ENCODE measurements at places on chromosomes 12 and 14. TPM values are rescaled to one million over a fixed set of nuclear protein-coding genes. Genes with fewer than 3 reads are reported as not detected.

DNA sequence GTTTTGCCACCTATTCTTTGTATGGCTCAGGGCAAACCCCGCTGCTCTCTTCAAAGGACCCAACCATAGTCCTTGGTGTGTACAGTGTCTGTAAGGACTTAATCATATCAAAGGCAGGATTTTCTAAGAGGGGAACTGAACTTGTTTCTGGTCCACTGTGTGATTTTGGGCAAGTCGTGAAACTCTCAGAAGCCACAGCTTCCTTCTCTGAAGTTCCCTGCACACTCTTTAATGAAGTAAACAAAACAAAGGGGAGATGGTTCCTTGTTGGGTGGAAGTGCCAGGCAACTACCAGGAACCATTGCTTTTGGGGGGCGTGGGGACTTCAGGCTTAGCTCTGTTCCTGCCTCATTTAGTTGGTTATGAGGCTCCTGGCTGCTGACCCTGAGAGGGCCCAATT lies 152.4 kb downstream of the VRK1 start:
- no peak for DNase-seq

The TESPA1 gene
- total RNA-seq, result 39.9 TPM

DNA sequence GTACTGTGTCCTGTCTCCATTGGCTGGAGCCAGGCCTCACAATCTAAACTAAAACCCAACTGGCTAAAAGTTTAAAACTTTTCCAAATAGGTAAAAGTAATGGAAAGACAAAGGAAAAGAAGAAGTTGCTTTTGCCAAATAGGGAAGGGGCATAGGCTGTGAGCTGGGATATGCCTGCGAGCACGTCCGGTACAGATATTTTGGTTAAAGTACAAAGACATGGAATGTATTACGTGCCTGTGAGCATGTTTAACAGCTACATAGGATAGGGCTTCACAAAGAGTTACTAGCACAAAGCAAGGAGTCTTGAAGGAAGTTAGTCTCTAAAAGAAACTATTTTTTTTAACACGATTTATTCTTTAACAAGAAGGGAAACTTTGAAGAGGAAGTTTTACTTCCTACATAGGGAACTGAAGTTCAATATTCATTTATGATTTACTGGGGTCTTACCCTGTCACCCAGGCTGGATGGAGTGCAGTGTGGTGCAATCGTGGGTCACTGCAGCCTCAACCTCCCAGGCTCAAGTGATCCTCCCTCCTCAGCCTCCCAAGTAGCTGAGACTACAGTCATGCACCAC lies 41.9 kb upstream of the INF2 start:
- DNase-seq, result no peak

- no peak for DNase-seq
These were observed 1127.0 kb downstream of the BCL11B start for GRCh38 chr14:98144964-98145363.

GRCh38 chr12:7374423-7375144 lies 69.4 kb downstream of the CD163L1 start:
- DNase-seq, result peak; percentile 9

The SLC4A8 gene
- total RNA-seq, result 13.6 TPM

DNA sequence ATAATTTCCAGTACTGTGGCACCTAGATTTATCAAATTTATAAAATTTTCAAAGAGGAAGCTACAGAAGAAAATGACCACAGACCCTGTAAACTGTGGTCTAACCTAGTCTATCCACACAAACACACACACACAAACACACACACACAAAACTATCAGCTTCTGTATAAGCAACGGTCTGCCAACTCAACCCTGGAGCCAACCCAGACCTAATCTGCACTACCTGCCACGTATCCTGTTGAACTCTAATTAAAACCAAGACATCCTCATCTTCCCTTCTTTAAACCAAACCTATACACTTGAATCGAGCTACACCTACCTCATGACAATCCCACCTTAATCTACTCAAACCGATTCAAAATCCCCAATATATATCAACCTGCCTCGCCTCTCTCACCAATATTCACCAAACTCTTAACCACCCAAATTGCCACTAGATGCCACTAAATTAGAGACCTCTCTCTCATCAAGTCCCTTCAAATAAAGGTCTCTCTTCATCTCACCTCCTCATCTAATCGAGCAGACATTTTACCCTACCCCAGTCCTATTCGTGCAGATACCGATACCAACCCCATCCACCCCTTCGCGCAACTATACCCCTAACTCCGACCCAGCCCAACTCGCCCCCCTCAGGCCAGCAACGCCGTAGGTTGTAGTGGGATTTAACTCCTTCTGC lies 808 bp downstream of the ACIN1 start:
- no peak for DNase-seq

GRCh38 chr14:49051328-49052060 lies 534.7 kb downstream of the RPS29 start:
- no peak for DNase-seq

DNA sequence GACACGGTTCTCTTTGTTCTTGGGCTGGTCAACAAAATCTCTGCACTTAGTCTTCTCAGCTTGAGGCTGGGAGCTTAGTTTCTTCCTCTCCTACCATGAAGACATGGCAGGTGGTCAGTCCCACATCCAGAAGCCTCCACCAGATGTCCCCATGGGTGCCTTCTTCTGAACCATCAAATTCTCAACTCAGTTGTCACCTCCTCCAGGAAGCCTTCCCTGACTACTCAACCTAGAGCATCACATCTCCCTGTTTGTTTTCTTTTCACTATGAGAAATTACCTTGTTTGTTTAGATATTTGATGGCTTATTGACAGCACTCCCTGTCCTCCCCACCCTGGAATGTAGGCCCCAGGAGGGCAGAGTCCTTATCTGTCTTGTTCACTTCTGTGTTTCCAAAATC lies 84.4 kb downstream of the TBX5 start:
- no peak for DNase-seq

GRCh38 chr14:57078054-57078453 lies 190.7 kb downstream of the EXOC5 start:
- no peak for DNase-seq

DNA sequence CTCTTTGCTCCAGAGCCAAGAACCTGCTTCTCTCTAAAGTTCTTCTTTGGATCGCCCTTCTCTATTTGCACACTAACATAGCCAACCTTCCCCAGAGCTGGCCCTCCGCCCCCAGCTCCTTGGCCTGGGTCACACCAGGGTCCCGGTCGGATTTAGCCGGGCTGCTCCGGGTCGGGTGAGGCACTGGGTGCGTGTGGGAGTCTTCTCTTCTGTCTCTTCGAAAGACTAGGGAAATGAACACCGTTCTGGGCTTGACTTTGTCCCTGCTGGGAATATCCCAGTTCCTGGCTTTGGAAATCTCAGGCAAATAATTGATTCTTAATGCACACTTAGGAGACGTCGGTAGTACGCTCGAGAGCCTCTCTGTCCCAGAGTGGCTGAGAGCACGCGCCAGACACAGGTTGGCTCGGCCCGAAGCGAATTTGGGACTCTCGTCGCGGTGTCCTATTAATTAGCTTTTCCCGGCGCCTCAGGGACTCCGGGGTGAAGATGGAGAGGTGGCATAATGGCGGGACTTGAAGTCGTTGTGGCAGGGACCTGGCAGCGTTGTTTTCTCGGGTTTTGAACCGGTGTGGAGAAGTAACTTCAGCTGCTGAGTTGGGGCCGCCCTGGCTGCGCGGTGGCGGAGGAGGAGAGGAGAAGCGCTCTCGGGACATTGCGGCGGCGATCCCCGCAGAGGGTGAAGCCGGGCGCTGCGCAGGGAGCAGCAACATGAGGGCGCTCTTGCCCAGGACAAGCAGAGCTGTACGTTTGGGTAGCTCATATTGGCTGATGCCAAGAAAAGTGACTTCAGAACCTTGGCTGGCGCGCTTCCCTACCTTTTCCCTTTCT lies 7.5 kb downstream of the FOXG1 start:
- DNase-seq, result no peak

DNA sequence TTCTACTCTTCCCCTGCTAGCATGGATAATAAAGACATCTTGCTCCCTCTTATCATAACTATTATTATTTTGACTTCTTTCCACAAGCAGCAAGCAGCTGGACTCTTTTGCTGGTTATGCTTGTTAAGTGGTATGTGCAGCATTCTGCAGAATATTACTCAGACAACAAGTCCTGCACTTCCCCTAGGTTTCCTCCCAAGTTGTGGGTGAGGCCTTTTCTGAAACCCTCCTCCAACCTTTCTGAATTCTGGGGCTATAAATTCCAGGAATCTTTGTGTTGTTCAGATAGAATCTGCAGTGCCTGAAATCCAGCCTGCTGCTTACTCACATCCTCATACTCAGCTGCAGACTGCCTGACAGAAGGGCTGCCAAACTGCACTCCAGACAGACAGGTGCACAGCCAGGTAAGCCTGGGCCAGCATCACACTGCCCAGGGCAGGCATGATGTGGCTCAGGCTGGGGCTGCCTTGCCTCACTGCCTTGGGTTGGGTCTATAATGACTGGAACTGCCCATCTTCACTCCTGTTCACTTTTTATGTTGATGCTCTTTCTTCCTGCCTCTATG lies 6.2 kb upstream of the DHRS2 start:
- DNase-seq, result no peak

The ZBTB42 gene
- total RNA-seq, result 4.5 TPM

GRCh38 chr12:87922736-87923135 lies 106.5 kb downstream of the C12orf50 start:
- DNase-seq, result no peak

- DNase-seq, result no peak
These were observed 62.3 kb upstream of the RFLNA start for GRCh38 chr12:124232654-124232987.

The ITGB7 gene
- total RNA-seq, result 329 TPM

DNA sequence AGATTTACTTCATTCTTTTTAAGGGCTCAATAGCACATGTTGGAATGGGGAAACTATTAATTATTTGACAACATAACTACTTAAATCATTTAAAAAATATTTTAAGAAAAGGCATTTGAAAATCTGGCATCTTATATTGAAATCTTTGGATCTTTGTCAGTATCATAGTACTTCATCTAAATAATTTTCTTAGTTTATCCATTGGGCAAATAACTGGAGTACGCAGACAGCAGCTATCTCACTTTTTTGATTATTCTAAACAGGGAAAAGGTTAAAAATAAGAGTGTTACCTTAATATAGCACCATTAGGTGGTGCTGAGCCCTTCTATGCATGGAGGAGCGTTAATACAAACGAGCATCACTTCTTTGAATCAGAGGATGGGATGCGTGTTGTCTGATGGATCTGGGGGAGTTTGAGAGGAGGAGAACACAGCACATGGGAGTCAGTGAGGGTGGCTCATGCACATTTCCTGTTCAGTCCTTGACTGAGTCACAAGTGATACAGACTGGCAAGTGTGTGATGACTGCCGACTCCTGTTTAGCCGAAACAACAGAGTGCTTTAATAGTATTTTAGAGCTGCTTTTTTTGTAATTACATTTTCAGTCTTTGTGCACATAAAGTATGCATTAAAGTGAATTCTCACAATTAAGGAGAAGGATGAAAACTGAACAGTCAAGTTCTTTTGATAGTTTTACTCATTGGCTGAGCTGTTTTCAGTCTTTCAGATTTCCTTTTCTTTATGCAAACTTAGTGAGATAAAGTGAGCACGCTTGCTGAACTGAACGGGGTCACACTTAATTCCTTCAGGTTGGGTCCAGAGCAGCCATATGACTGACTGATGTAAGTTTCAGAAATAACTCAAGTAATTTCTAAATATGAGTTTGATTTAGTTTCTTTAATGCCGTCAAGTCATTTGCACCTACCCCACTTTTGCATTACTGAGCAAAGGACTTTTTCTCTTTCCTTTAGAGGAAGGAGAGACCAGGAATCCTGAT lies 92.7 kb downstream of the DIP2B start:
- peak; percentile 60 for DNase-seq

DNA sequence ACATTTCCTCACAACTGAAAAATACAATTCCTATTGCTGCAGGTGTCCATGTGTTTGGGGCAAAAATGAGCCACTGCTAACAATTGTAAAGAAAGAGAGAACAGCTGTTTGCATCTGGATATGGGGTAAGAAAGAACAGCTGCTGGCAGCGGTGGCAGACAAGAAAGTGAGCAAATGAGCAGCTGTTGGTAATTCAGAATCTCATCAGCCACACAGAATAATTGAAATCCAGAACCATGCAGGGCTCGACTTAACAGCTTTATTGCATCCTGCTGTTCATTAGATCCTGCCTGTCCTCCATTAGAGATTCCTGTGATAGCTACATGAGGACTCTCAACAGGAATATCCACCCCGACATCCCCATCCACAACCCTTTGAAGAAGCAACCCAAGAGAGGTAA lies 62.5 kb upstream of the TSPAN8 start:
- DNase-seq, result no peak

DNA sequence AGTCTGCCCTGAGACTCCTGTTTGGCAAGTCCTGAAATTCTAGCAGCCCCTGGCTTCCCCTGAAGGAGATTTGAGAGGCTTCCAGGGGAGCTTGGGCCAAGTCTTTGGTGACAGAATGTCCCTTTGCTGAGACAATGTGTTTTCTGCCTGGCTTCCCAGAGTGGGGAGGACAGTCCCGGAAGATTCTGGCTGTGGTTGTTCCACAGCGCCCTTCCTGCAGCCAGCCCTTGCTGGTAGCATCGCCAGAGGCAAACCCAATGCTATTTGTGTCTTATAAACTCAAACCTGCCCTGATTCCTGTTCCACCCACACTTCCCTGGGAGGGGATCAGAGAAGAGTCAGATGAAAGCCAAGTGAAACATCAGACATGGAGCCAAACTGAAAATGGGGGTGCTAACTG lies 56.4 kb upstream of the OAS1 start:
- DNase-seq, result no peak

DNA sequence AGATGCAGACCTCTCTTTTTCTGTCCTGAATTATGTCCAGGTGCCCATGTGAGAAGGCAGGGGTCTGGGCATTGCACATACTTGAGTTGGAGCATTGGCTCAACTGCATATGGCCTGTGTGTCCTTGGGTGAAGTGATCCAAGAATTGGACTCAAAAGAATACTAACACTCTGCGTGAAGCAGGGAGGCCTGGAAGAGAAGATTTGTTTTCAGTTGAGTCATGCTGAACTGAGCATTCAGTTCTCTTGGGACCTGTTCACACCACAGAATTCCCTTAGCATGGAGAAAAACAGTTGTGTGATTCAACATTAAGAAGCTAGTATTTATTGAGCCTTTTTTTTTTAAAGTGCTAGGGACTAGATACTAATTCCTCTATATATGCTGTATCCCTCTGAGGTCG lies 164.7 kb upstream of the TBX3 start:
- no peak for DNase-seq

The TMTC2 gene
- total RNA-seq, result 1.6 TPM

Data from natural killer cell (primary cell).